ENCODE measurements at places on chromosomes 13 and 19. TPM values are rescaled to one million over a fixed set of nuclear protein-coding genes. Genes with fewer than 3 reads are reported as not detected.

Gene MBD3L3
- total RNA-seq, result not detected

Gene METTL21C
- 0.17 TPM for total RNA-seq

Gene ZNF625
- total RNA-seq, result 7.7 TPM

Gene ZNF850
- total RNA-seq, result 1.2 TPM

Gene IZUMO4
- total RNA-seq, result 1.3 TPM

All from fibroblast of lung (primary cell).